ENCODE measurements at places on chromosomes 7 and 10.
A peak's percentile ranks its signal among the peaks of the same experiment; 100 is the strongest.

GRCh38 chr7:139902436-139903102 is 73.5 kb downstream of the TBXAS1 start:
- no peak for DNase-seq

- DNase-seq: no peak
Measured at GRCh38 chr10:63920926-63921325, 399.7 kb downstream of the REEP3 start.

DNA sequence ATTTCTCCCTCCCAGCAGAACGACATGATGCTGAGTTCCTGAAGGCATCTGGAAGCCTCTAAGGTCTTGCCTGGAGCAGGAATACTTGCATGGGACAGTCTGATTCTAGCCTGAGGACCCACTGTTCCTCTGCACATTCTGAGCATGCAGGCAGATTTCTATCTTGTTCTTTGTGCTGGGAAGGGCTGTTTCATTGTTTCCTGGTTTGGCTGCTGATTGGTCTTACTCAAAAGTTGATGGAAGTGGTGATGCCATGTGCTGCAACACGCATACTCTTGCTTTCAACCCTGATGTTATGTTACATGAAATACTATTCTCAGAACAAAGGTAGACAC is 307.0 kb downstream of the GATA3 start:
- DNase-seq: no peak

DNA sequence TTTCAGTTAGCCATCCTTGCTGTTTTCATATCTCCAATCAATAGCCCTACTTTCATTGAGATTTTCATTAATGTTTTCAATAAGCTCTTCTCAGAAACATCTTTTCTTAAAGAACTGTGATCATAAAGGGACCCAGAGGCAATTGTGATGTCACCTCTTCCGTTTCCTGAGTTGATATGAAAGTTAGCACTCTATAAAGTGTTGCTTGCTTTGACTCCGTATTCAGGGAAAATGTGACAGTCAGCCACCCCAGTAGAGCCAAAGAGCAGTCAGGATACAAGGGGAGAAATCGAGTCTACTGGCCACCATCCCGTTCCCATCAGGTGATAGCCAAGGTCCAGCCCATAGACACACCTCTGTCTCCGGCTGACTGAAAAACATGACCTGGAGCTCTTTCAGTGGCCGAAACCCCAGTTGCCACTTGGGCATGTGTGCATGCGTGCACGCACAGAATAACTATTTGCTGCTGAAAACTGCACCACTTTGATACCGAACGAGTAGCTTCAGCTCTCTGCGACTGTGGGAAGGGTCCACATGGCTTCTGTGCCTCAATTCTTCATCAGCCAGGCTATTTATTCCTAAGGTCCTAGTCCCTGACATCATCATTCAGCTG is 291.4 kb downstream of the USP6NL start:
- DNase-seq: no peak

GRCh38 chr10:35778306-35778705 is 136.2 kb upstream of the FZD8 start:
- no peak for DNase-seq

- no peak for DNase-seq
Measured at GRCh38 chr10:49311555-49312236, 12.7 kb downstream of the C10orf71 start.

- DNase-seq: no peak
Measured at GRCh38 chr10:14742382-14742781, 32.3 kb downstream of the FAM107B start.

DNA sequence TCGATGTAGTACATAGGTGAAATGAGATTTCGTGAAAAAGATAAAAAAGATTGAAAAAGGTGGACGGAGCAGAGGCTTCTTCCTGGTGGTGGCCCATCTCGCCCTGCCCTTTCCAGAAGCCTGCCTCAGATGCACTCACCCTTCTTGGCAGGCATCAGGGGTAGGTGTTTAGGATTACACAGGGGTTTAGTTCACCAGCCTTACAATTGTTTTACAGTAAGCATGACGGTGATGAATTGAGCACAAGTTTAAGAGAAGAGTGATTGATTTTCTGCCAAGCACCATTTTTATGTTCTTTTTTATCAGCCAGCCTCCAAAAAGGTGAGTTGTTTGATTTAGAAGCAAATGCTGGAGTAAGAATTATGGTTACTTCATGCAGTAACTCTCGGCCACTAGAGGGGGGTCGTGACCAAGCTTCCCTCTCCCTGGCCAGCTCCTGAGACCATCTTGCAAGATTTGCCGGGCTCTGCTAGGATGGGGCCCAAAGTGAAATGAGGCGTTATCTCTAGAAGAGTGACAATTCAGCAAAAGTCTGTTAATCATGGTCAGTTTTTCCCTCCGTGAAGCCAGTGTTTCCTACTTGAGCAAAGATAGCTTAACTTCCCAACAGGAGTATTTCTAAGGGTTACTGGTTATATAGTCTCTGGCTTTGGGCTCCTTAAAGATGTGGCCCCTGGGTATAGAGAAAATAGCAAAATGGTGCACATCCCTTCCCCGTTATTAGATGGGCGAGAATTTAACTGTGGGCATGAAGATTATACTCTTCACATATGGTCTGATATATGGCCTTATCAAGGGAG is 228.8 kb downstream of the BMPER start:
- peak; percentile 6 for DNase-seq

- DNase-seq: no peak
Measured at GRCh38 chr10:73914036-73914435, 3.1 kb downstream of the PLAU start.
